ENCODE measurements at places on chromosomes 12 and 14.

DNA sequence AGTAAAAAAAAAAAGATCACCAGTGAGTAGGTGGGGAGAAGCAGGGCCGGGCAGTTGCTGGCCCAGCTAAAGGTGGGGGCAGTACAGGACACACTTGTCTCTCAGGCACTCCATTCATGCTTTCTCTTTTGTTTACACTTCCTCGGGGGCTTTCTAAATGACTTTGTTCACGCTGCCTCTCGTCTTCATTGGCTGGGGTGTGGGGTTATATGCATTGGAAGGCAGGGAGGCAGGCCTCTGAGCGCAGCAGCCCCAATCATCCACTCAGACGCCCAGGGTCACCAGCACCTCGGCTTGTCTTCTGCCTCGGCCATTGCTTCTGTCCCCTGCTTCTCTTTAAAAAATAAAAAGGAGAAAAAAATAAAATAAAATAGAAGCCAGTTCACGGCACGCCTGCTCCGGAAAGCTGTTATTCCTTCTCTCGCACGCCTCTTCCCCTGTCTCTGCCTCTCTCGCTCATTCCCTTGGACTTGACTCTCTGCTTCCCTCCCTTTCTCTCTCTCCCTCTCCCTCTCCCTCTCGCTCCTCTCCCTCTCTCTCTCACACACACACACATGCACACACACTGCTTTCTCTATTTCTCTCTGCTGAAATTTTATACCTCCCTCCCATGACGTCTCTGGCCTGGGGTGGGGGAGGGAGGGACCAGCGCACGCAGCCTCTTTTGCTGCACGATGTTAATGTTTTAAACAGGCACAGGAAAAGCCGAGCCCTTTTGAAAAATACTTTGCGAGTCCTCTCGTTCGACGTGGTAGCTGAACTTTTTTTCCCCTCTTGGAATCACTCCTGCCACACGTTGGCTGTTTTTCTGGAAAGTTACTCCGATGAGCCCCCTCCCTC is at the start of gene TGFB3:
TSS of gene TGFB3 (minus strand) at position 570 of the 840 bp plus-strand sequence. CDS start 1,102 bp downstream, outside the sequence.
- DNase-seq = peak; percentile 87

DNA sequence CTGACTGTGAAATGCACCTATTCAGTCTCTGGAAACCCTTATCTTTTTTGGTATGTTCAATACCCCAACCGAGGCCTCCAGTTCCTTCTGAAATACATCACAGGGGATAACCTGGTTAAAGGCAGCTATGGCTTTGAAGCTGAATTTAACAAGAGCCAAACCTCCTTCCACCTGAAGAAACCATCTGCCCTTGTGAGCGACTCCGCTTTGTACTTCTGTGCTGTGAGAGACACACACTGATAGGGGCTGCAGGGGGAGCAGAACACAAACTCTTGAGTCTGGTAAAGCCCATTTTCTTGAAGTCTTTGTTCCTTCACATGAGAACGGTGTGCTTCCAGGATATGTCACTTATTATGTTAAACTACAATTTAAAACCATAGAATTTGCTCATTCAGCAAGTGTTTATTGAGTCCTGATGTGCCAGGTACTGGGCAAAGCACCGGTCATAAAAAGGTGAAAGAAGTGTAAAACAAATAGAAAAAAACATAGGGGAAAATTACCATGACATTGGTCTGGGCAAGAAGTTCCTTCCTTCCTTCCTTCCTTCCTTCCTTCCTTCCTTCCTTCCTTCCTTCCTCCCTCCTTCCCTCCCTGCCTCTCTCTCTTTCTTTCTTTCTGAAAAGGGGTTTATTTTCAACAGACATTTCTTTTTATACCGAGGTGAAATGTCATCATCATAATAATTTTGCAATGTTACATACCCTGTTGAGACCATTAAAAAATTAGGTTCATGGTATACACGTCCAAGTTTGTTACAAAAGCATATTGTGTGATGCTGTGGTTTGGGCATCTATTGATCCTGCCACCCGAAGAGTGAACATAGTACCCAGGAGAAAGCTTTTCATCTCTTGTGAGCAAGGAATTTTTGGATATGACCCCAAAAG is 50.7 kb upstream of the OR4E1 start:
- no peak for DNase-seq

- DNase-seq = no peak
Observed at GRCh38 chr14:77139540-77140358, 1.8 kb downstream of the ZDHHC22 start.

- no peak for DNase-seq
Observed at GRCh38 chr12:3202734-3203446, 125.7 kb downstream of the TSPAN9 start.

DNA sequence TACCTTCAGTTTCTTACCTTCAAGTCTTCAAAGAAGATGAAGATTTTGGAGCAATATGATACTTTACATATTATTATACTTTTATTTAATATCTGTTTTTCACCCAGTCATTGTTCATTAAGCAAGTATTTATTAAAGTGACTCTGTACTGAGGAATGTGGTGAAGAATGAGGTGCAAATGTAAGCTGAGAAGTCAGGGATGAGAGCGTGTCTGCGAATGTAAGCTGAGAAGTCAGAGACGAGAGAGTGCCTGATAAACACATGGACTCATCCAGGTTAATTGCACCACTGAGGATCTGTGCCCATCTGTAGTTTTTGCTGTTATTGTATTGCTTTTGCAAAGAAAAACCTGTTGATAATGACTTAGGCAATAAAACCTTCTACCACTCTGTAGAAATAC is 211.9 kb upstream of the FAR2 start:
- DNase-seq = no peak
